ENCODE measurements at places on chromosomes 6 and 20.

DNA sequence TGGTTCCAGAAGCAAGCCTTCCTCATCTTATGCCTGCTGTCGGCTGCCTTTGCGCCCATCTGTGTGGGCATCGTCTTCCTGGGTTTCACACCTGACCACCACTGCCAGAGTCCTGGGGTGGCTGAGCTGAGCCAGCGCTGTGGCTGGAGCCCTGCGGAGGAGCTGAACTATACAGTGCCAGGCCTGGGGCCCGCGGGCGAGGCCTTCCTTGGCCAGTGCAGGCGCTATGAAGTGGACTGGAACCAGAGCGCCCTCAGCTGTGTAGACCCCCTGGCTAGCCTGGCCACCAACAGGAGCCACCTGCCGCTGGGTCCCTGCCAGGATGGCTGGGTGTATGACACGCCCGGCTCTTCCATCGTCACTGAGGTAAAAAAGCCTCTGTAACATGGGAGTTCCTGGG is 366 bp downstream of the SLC22A1 start:
- no peak for DNase-seq

GRCh38 chr20:46823271-46823751 is 71.3 kb upstream of the EYA2 start:
- DNase-seq = no peak

- DNase-seq = no peak
Observed at GRCh38 chr6:166555086-166555485, 31.4 kb downstream of the RAMACL start.

GRCh38 chr6:31626952-31627351 is 6.4 kb downstream of the PRRC2A start:
- DNase-seq = no peak

GRCh38 chr6:149166747-149167146 is 150.8 kb upstream of the TAB2 start:
- no peak for DNase-seq

Data from stimulated activated CD4-positive, alpha-beta T cell treated with anti-CD3 and anti-CD28 coated beads, Interleukin-1b, Interleukin-23, amount 100 ng/mL, for 4 hours (primary cell).